ENCODE measurements at places on chromosomes 5 and 9.

DNA sequence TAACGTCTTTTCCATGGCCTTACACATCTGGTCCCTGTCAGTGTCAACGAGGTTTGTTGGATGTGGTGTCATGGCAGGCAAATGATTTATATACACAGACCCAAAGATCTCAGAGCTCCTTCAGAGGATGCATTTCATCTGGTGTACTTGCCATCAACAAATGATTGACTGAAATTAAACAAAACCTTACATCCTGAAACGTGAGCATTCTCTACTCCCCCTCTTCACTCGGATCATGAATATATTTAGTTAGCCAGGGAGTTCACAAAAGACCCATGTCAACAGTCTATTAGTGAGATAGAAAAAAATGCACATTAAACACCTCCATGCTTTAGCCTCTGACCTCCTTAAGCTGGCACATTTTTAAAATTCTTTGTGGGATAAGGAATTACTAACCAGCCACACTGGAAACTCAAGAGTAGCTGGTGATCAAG is 215.6 kb downstream of the EFNA5 start:
- no peak for DNase-seq

- DNase-seq = no peak
These were observed 296.9 kb downstream of the ADAMTS6 start for GRCh38 chr5:65184780-65185179.

DNA sequence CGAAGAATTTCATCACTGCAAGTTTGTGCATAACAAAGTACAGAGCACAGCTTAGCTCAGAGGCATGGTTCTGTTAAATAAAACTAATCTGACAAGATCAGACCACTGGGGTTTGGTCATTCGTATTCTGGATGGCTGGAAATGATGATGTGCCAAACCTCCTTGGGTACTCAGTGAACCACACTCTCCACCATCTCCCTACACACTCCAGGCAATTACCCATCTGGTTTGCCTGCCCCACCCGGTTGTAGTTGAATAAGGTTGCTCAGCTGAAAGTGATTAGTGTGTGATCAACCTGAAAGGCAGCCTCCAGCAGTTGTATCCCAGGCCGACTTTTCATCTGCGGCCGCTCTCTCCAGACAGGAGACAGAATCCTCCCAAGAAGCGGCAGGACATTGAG is 371.4 kb downstream of the TLE1 start:
- no peak for DNase-seq

- no peak for DNase-seq
These were observed 71.7 kb upstream of the SNX2 start for GRCh38 chr5:122703203-122703602.

- no peak for DNase-seq
These were observed 90.6 kb upstream of the HAND1 start for GRCh38 chr5:154568589-154568988.

- no peak for DNase-seq
These were observed 4.6 kb upstream of the BARX1 start for GRCh38 chr9:93959739-93960154.

DNA sequence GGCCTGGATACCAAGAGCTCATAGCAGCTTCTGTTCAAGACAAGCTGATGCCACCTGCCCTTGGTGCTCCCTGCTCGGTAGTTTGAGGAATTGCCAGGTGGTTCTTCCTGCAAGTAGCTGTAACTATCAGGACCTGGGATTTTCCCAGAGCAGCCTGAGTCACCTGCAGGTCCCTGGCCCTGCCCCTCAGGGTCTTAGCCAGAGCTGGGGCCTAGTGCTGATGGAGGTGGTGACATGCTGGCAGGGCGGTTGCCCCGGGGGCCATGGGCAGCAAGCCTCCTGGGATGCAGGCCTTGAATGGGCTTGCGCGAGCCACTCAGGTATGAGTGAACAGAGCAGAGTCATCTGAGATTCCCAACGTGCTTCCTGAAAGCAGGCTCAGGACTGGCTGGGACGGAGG is 262.3 kb downstream of the HSPA4 start:
- no peak for DNase-seq

- no peak for DNase-seq
These were observed 11.4 kb upstream of the GRPEL2 start for GRCh38 chr5:149333711-149334443.

DNA sequence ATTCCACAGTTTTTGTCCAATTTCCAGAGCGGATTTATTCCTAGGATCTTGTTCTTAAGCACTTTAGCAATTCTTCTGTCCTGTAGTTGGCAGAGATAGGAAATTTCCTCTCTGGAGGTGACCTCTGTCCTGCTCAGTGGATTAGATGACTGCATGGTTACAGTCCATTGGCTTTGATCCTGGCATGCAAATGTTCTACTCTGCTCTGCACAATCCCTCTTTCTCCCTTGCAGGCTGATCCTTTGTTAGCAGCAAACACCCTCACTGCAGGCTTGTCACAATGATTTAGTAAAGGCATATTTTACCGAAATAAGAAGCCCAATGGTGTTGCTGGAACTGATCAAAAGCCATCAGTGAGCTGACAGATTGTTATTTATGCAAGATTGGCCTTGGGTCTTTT is 243.8 kb downstream of the COX7C start:
- no peak for DNase-seq

DNA sequence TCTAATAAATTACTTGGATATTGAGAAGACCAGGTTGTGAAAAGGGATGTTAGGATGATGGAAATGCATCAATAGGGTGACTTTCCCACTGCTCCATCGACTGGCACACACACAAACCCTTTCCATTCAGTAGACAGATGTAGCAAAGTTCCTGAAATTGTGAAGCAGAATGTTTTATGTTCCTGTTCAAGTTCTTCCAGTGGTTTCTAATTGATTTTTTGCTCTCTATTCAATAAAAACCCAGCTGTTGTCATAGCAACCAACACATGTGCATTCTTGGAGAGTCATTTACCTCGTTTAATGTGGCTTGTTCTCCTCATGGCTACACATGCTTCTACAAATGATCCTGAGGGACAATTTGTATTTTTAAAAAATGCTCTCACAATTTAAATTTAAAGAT is 244.6 kb downstream of the RAB3C start:
- no peak for DNase-seq

Measured in activated CD4-positive, alpha-beta T cell treated with anti-CD3 and anti-CD28 coated beads, Interleukin-2, amount 50 U/mL, for 48 hours (primary cell).